ENCODE measurements at places on chromosomes 12 and 14.

DNA sequence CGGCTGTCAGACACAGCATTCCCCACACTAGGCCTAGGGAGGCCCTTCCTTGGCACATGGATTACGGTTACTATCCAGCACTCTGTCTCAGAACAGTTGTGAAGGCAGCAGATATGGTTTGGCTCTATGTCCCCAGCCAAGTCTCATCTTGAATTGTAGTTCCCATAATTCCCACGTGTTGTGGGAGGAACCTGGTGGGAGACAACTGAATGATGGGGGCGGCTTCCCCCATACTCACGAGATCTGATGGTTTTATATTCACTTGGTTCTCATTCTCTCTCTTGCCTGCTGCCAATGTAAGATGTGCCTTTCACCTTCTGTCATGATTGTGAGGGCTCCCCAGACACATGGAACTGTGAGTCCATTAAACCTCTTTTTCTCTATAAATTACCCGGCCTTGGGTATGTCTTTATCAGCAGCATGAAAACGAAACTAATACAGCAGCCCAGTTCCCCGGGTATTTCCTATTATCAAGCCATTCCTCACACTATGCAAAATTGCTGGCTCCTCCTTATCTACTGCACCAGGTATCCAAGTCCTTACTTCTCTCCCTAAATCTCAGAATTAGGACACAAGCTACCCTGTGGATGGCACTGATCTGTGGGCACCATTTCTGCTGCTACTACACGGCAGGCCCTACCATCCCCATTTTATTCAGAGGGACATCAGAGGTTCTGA lies 33.3 kb downstream of the NT5DC3 start:
- peak; percentile 73 for DNase-seq

GRCh38 chr14:27327095-27327494 lies 729.3 kb upstream of the NOVA1 start:
- no peak for DNase-seq

GRCh38 chr14:72715850-72716228 lies 178.1 kb downstream of the DPF3 start:
- no peak for DNase-seq

- DNase-seq = peak; percentile 56
Observed at GRCh38 chr14:23727566-23728335, 91.6 kb downstream of the DHRS2 start.

GRCh38 chr12:46404225-46404631 lies 31.7 kb upstream of the SLC38A2 start:
- DNase-seq = no peak

DNA sequence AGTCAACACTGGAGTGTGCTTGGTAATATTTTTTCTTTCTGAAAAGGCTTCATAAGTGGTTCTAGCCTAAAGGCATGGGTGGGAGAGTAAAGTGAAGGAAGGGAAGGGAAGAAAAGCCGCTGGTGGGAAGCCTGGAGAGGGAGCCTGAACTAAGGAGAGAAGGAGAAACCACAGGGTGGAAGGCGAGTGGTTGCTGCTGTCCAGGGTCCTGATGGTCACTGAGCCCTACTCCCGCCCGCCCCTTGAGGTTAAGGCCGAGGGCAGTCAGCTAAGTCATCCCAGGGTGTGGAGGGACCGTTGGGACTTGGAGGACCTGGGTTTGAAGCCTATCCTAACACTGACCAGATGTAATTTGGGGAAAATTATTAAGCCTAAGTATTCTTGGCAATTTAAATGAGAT lies 189.1 kb downstream of the PIWIL1 start:
- DNase-seq = peak; percentile 19

DNA sequence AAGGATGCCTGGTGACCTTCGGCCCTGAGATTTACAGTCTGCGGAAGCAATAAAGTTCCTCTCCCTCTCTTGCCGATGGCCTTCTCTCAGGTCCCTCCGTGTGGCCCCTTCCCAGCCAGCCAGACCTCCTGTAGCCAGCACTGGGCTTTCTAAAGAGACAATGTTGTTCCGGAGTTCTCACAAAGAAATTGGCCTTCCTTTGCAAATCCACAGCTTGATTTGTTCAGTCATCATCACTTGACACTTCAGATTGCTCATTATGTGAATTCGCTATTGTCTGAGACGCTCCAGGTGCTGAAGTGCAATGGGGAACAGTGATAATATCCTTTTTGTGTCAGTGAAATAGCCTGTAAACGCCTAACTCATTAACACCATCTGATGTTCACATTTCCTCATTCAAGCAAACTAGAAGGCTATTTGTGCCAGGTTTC lies 43.7 kb upstream of the GPHB5 start:
- DNase-seq = no peak

DNA sequence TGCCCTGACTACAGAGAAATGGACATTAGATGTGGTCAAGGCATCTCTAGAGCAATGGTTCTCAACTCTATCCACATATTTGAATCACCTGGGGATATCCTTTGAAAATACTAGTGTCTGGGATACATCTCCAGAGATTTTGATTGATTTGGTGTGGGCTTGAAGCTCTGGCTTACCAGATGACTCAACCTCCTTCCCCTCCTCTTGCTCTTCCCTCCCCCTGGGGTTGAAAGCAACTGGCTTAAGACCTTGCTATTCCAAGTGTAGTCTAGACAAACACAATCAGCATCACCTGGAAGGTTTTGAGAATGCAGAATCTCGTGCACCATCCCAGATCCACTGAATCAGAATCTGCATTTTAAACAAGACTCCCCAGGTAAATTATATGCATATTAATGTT lies 183.8 kb downstream of the DAD1 start:
- no peak for DNase-seq

DNA sequence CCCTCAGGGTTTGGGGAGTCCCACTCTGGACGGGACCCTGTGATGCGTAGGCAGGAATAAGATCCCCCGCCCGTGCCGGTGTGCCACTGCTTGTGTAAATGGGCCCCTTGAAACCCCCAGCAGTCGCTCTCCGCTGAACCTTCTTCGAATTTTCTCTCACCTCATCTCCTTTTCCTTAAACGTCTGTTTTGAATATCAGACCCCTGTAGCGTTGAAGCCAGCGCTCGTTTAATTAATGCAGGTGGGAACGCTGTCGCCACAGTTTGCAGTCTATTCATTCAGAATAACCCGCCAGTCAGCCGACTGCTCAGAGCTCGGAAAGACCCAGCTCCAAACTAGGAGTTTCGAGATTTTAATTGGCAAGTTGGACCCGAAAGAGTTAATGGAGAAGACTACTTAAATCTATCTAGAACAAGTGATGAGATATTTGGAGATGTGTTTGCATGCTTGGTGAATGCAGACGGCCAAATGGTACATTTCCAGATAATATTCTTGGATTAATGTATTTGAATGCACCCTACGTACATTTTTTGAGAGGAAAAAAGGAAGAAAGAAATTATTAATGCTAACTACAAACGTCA lies 739 bp upstream of the PPP2R5E start:
- DNase-seq = peak; percentile 44

DNA sequence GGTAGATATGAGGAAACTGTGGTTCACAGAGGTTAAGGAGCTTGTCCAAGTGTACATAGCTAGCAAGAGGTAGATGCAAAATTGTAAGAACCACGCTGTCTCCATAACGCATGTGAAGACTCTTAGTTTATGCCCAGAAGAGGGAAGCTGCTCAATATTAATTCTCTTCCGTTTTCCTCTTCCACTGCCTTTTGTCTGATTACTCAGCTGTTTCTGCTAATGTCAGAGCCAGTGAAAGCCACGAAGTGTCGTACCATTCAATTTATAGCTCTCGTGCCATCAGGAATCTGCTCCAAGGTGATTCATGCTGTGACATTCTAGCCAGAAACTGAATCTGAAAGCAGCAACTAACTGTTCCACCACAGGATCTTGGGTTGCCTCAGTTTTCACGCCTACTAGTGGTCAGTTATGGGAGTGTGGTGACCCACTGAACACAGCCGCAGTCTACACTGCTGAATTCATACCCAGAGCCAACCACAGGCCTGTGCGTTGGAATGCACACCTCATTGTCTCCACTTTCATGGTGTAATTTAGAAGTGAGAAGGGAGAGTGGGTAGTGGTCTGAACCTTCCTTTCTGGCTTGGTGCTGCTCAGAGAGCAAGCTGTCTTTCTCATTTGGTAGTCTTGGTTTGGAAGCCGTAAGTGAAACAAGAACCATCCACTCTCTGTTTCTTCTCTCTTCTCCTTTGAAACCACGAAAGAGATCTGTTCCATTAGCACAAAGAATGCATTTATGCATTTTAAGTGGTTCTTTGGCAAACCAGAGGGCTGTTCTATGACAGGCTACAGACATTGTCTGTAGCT lies 74.2 kb upstream of the NAP1L1 start:
- DNase-seq = peak; percentile 51

GRCh38 chr14:65860956-65861611 lies 448.6 kb downstream of the FUT8 start:
- DNase-seq = no peak

GRCh38 chr14:61761557-61761956 lies 663 bp upstream of the SNAPC1 start:
- DNase-seq = no peak

Measured in erythroblast (primary cell).